ENCODE measurements at places on chromosomes 6 and 20.

- DNase-seq: no peak
Observed at GRCh38 chr6:139153855-139154254, 19.0 kb downstream of the HECA start.

DNA sequence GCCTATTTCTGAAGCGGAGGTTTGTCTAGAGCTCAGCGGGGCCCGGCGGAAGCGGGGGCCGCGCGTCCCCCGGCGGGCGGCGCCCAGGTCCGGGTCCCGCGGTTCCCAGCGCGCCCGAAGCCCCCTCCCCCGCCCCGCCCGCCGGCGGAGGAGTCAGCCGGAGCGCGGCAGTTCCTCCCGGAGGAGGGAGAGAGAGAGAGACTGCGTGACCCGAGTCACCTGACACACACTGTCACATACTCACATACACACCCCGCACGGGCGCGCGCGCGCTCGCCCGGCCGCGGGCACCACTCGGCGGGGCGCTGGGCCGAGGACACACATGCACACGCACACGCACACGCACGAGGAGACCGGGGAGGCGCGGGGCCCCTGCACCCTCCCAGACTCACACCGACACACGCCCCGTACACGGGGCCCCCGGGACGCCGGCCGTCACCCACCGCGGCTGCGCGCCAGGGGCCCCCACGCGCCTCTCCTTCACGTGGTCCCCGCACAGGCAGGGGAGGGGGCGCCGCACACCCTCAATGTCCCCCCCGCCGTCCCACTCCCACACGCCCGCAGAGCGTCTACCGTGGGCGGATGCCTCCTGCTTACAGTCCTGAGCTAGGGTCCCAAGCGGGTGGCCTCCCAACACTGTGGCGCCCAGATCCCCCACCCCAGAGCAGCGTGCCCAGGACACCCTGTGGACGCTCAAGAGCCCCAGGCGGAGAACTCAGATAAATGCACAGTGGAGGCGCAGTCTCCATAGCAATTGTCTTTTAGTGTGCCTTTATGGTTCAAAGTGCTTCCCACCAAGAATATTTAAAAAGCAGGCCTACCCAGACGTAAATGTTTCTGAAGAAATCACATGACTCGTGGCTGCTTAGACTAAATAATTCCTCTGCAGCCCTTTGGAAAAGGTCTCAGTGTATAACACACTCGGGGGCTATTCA lies at the start of gene RRAGD:
TSS of gene RRAGD (minus strand) at position 203 of the 935 bp plus-strand sequence. CDS start 280 bp downstream, outside the sequence.
- peak; percentile 76 for DNase-seq

- no peak for DNase-seq
Observed at GRCh38 chr6:90918361-90918760, 331.5 kb upstream of the MAP3K7 start.

DNA sequence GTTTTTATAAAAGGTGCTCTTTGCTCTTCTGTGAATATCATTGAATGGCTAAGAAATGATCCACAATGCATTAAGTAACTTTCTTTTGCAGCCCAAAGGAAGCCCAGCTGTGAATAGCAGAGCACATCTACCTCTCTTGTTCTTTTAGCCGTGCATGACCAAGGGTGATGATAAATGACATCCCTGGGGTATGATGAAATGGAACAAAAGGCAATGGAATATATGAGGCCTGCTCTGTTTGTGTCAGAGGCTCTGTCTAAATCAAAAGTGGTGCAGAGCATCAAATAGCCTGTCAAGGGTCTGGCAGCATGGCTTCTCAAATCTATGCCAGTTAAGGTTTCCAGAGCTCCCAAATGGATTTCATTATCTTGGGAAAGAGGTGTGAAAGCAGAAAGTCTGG lies 362.6 kb upstream of the RNF217 start:
- no peak for DNase-seq

DNA sequence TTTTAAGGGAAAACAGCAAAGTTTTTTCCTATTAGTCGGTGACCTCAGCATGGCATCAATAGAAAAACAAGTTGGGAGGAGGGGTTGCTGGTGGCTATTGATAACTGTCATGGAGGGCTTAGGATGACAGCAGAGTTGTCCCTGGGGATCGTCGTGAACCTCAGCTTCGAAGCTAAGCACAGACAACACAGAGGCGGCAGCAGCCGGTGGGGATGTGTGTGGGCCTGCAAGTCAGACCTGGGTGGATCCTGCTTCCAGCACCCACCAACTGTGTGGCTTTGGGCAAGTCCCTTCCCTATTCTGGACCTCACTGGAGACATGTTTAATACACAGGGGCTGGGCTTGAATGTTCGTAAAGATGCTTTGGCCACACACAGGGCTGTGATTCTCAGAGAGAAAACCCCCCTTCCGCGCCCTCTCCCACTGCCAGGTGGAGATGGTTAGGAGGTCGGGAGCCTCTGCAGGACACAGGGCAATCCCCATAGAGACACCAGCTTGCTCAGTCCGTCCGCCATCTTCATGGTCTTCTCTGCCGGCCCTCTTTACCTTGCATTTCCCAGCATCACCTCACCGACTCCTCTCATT lies 83.1 kb upstream of the TOX2 start:
- DNase-seq: no peak

All from left forelimb (tissue), 1 donor.